ENCODE measurements at places on chromosomes 4 and X.

GRCh38 chr4:145936997-145937901 is 1.4 kb downstream of the ZNF827 start:
- peak; percentile 81 for DNase-seq

DNA sequence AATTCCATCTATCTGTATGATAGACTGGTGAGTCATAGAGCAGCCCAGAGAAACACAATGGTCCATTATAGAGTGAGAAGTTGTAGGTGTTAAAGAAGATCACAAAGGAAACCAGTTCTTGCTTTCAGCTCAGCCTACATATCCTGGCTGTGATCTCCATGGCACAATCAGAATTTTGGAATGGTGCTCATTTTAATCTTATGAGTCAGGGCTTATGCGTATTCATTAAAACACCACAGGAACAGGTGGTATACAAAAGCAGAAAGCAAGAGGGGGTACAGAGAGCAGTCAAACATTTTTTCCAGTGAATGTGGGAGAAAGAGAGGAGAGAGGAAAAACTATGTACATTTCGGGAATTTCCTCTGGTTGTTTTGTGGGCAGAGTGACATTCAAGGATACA is 126.9 kb downstream of the MFAP3L start:
- no peak for DNase-seq

GRCh38 chr4:107258359-107258758 is 222.2 kb upstream of the DKK2 start:
- no peak for DNase-seq

DNA sequence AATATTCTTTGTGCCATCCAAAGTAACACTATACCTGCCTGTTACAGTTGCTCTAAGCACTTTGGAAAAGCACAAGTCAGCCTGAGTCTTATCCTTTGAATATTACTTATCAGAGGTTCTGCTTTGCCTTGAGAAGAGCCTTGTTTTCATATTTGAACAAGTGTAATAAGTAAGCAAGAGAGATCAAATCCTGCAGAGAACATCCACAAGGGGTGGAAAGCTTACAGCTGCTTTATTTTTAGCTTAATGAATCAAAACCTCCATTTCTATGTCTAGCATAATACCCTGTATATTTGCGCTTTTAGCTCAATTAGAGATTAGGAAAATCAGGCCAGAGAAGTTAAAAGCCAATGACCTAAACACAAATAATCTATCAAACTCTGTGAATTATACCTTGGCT is 139.8 kb downstream of the CDS1 start:
- DNase-seq, result no peak

Data from NCI-H526 (cell line).